ENCODE measurements at places on chromosomes 1 and 21.
A peak's percentile ranks its signal among the peaks of the same experiment; 100 is the strongest.

GRCh38 chr1:205493241-205494085 is 11.0 kb upstream of the CDK18 start:
- DNase-seq, result peak; percentile 92

- peak; percentile 83 for DNase-seq
These were observed 47.8 kb upstream of the ECE1 start for GRCh38 chr1:21337928-21338572.

DNA sequence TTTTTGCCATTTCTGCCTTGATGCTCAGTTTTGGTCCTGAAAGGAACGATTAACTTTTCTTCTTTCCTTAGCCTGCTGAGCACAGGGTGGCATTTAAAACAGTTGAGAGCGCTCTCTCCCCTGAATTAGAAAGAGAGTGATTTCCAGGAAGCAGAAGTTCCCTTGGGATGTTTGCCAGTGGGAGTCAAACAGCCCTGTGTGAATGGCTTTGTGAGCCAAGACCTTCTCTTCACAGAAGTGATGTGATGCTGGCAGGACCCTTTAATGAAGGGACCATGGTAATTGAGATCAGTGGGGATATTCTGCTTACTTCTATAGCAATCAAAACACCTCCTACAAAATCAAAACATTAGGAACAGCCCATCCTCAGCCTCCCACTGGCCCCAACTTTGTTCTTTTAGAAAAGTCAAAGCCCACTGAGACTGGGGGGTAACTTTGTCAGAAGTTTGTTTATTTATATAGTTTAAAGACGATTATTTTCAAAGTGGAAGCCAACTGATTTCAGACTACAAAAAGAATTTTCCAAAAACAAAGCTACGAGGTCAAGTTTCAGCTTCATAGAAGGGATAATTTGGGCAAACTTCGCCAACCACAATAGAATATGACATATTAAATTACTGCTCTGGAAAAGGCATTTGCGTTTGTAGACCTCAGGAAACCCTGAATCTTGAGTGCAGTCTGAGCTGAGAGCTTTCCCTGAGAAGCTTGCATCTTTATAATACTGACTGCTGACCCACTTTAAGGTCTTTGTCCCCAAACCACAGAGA is 122.7 kb downstream of the GABPA start:
- DNase-seq, result peak; percentile 19

DNA sequence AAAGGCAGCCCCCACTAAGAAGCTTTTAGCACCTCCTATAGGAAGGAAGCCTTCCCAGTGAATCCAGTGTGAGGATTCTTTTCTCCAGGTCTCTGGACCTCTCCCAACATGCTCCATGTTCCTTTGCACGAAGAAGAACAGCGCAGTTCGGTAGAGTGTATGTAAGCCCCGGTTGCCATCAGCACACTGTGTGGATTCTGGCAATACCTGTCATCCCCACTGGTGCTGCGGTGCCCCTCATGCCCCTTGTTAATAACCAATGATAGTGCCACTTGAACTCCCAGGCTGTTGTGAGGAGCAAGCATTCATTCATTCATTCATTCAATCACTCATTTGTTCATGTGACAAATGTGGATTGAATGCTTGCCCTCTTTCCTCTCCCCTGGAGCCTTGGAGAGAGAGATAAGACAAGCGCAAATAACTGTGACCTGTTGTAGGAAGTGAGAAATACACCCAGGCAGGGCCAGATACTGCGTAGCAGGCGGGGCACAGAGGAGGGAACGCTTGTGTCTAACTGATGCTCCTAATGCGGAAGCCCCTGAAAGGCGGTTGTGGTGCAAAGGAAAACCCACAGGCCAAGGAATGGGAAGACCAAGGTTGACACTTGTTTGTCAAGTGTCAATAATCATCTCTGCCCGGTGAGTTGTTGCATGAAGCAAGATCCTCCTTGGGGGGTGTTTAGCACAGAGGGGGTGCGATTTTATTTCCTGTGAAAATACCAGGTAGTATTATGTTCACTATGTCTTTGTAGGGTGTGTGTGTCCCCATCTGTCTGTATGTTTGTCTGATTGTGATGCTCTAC is 9.8 kb downstream of the LGR6 start:
- DNase-seq, result no peak

DNA sequence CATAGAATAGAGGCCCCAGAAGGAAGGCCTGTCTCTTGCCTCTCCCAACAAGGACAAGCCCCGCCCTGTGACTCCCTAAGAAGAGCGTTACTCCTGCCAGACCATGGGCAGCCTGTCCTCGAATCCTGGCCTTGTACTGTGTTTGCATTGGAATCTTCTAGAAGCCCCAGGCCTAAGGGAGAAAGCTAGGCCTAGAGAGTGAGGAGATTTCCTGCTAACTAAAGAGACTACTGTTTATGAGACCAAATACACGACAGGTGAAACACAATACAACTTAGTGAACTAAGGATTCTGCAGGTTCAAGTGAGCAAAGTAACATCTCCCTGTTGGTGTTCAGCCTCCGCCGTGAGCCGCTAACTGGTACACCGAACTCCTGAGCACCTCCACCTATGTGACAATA is 62.7 kb downstream of the SYF2 start:
- DNase-seq, result no peak

- DNase-seq, result no peak
These were observed 6.1 kb downstream of the STRIP1 start for GRCh38 chr1:110040548-110040947.

GRCh38 chr1:117735045-117735992 is 129.5 kb downstream of the TENT5C start:
- DNase-seq, result peak; percentile 65

DNA sequence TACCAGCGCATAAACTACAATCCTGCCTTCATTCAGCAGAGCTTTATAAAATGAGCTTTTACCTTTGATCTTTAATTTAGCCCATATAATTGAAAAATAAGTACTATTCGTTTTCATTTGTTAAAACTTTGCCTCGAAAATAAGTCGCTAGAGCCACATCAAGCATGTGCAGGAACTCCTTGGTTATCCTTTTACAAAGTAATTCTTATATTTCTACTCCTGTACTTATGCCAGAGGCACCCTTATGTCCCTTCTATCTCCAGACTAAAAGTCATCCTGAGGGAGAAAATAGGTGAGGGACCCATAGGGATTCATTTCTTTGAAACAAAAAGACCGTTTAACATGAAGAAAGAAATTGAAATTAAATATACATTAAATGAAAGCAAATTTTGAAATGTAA is 278.2 kb upstream of the C1orf105 start:
- peak; percentile 31 for DNase-seq

- DNase-seq, result no peak
These were observed 151.2 kb downstream of the PIGK start for GRCh38 chr1:77068013-77068412.

DNA sequence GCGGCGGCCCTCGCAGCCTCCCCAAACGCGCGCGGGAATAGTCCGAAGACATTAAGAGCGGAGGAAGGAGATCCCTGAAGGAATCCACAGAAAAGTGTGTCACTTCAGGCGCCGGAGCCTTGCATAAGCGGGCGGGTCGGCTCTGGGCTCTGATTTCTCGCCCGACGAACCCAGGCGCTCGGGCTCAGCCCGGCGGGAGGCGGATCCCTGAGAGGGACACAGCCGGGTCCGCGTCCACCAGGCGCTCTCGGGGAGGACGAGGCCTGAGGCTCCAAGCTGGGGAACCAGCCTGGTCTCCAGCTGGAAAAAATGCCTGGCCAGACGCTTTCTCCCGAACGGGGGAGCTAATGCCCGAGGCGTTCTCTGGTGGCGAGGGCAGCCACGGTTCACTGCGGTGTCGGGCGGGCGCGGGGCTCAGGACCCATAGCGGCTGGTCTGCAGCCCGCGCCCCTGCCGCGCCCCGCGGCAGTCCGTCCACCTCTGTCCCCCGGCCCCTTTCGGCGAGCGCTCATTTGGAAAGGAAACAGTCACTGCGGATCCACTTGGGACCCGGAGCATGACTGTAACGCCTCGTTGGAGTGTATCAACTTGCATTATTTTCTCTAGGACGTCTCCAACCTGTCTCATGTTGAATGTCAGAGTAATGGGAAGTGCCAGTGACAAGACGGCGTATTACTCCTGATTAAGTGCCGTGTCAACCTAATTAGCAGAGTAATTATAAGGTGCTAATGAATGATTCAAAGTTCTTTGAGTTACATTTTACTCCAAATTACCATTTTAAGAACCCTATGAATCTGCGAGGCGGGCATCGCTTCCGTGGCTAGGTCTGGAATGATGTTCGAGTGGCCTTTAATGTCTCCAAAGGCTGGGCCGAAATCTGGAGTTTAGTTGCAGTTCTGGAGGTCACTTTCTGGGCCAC is 1.6 kb upstream of the BARHL2 start:
- DNase-seq, result peak; percentile 9

DNA sequence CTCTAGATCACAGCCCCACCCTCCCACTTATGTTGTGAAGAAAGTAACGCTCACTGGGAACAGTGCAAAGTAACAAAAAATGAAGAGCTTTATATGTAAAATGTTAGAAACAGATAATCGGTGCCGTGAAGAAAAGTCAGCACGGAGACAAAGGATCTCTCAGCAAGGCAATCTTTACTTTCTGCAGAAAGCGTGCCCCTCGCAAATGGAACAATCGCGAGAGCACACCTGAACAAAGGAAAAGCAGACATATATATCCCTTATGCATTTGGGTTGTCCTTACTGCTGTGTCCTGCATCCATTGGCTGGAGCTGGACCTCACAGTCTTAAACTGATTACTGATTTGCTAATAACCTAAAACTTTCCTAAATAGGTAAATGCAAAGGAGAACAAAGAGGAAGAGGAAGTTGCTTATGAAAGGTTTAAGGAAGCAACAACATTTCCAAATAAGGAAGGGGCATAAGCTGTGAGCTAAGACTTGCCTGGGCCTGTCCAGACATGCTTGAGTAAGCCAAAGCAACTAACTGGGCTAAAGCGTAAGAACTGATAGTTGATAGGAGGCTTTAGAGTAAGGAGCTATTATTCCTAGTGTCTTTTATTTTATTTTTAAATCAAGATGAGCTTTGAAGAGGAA is 89.7 kb downstream of the GTF2B start:
- peak; percentile 1 for DNase-seq

GRCh38 chr1:204863730-204864129 is 6.9 kb upstream of the NFASC start:
- no peak for DNase-seq

- no peak for DNase-seq
These were observed 317.7 kb upstream of the ESRRG start for GRCh38 chr1:217040711-217041455.

DNA sequence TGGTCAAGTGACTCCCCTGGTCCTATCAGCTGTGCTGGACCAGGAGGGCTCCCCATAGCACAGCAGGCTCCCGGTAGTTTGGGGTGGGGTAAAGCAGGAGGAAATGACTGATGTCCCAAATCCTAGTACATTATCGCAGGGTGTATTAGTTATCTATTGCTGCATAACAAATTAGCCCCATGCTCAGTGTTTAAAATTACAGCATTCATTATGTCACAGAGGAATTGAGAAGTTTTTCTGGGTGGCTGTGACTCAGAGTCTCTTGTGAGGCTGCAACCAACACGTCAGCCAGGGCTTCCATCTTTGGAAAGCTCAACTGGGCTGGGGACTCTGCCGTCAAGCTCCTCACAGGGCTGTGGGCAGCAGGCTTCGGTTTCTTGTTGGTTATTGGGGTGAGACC is 34.3 kb upstream of the LAPTM5 start:
- DNase-seq, result no peak

DNA sequence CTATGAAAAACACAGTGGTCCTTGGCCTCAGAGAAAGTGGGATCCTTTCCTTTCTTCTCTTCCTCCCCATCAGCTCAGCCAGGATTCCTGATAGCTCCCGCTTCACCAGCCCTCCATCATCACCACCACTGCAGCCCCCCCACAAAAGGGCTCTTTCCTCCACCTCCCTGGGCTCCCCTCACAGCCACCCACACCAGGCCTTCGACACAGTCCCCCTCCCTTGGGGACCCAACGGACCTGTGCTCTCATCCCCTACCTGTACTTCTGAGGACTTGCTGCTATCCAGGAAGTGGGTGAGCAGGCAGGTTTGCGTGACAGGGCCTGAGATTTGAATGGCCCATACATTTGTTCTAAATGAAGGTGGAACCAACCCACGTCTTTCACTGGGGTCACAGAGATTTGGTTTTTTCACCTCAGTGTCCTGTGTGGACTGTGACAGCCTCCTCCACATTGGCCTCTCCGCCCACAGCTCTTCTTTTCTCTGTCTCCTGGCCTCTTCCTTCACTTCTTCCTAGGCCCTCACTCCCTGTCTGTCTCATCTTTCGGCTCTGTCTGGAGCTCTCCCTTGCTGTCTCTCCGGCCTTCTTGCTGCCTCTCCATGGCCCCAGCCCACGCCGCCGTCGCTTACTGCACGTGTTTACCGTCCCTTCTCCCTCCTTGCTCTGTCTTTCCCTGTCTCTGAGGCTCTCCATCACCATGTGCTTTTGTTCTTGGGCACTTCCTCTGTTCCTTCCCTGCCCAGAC is 238.6 kb downstream of the FOXD2 start:
- no peak for DNase-seq

DNA sequence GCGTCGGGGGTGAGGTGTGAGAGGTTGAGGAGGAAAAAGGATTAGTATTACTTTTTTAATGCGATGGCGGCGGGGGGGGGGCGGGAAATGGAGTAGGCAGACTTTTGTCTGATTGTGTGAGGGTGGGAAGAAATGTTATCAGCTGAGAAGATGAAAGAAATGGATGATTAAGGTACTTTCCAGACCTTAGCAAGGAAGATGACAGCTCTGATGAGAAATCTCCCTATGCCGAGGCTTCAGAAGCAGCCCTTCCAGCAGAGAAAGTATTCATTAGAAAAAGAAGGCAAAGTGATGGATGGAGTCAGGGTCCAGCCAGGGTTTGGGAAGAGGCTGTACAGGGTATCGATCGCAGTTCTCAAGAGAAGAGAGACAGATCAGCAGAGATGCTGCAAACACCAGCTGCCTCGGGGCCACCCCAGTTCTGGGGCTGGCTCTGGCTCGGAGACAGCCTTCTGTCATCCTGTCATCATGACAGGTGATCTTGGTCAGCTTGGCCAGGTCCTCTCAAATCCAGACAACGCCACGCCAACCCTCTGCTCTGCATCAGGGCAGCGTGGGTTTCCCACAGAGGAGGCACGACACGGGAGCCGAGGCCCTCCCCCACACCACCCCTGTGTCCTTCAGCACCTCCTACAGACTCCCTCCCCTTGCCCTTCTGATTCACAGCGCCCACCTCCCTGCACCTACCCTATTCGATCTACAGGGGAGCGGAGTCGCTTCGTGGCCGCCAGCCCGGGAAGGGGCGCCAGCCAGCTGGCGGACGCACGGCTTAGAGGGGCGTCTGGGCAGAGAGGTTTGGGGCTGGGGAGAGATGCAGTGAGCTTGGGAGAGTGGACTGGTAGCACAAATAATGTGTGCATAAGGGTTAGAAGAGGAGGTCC is 674 bp upstream of the ATXN7L2 start:
- DNase-seq, result no peak

DNA sequence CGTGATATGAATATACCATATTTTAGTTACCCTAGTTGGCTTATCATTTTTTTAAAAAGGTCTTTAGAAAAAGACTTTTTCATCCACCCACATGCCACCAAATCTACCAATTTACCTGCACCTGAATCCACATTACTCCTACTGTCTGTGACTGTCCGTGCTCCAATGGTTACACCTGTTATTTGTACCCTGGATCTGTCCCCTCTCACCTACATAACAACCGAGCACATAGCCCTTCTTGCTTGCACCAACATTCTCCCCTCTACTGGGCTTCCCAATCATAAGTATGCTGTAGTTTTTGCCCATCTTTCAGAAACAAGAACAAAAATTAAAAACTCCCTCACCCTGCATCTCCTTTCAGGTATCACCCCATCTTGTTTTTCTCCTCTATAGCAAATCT is 17.6 kb downstream of the SOD1 start:
- no peak for DNase-seq

GRCh38 chr1:72693376-72693775 is 411.0 kb upstream of the NEGR1 start:
- DNase-seq, result no peak

- peak; percentile 92 for DNase-seq
These were observed 23.9 kb downstream of the GPR161 start for GRCh38 chr1:168112673-168113305.

- DNase-seq, result no peak
These were observed 8.9 kb downstream of the ZBTB7B start for GRCh38 chr1:155011437-155012025.
